ENCODE measurements at places on chromosomes 13 and 19.
A peak's percentile ranks its signal among the peaks of the same experiment; 100 is the strongest.

GRCh38 chr13:41740479-41740878 is 220.4 kb downstream of the VWA8 start:
- DNase-seq = no peak

GRCh38 chr19:17246681-17247425 is 1.1 kb upstream of the NR2F6 start:
- no peak for DNase-seq

- DNase-seq = no peak
These were observed 15.1 kb downstream of the LHFPL6 start for GRCh38 chr13:39587939-39588338.

DNA sequence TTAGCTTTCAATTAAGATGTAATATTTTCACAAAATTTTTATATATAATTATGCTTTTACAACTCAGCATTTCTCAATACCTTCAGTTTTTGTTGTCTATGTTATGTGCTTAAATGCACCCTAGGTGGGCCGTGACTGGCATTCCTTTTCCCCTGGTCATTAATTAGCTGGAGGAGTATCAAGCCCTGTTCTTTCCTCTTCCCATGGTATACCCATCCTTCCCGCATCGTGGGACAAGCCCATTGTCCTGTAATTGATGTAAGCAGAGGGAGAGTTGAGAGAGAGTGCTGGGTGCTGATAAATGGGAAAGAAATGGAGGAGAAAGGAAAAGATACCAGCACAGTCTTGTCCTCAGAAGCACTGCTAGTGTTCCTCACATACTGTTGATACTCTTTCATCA is 591.7 kb downstream of the GPC6 start:
- no peak for DNase-seq

DNA sequence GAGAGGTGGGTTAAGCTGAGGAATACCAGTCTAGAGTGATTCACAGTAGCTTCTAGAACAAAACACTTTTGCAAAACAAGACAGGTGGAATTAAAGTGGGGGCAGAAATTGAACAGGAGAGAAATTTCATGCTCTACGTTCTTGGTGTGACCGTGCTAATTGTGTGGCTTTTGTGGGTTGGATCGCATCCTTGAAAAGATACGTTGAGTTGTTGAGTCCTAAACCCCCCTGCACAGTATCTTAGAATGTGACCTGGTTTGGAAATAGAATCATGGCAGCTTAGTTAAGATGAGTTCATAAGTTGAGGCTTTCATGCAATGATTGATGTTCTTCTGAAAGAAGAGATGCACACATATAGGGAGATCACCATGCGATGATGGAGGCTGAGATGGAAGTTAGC is 308.2 kb downstream of the ATP8A2 start:
- no peak for DNase-seq

- no peak for DNase-seq
These were observed 7.2 kb downstream of the HNRNPL start for GRCh38 chr19:38842439-38843174.

- peak; percentile 83 for DNase-seq
These were observed 14.2 kb downstream of the ZIC2 start for GRCh38 chr13:99995589-99996380.

DNA sequence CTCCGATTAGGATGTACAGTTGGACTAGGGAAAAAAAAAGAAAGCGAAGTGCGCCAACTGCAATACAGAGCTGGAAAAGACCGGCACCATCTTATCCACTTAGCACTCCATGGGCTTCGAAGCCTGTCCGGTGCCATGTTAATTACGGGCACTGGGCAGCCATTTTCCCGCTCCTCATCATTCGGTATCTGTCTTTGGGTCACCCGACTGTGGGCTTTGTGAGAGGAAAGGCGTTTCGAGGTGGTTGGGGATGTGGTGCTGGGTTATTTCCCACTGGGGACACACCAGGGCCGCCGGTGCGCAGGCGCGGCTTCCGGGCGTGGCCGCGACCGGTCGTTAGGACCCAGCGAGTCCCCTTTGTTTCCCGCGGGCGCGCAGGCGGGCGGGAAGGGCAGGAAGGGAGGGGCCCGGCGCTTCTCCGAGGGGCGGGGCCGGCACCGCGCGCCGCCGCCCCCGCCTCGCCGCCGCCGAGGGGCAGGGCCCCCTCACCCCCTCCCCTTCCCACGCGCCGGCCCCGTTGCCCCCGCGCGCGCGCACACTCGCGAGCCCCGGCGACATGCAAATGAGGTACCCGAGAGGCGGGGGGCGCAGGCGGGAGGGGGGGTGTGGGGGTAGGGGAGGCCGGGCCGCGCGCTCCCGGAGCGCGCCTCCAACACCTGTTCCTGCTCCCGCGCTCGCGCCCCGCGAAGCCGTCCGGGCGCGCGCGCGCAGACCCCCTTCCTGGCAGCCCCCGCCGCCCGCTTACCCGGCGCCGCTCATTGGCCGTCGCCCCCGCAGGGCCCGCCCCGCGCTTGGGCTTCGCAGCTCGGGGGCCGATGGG is at the start of gene ZNF524:
Gene ZNF524, plus strand, starts transcription at position 447 of the 820 bp plus-strand sequence. CDS start 1,825 bp downstream, outside the sequence.
- peak; percentile 100 for DNase-seq

DNA sequence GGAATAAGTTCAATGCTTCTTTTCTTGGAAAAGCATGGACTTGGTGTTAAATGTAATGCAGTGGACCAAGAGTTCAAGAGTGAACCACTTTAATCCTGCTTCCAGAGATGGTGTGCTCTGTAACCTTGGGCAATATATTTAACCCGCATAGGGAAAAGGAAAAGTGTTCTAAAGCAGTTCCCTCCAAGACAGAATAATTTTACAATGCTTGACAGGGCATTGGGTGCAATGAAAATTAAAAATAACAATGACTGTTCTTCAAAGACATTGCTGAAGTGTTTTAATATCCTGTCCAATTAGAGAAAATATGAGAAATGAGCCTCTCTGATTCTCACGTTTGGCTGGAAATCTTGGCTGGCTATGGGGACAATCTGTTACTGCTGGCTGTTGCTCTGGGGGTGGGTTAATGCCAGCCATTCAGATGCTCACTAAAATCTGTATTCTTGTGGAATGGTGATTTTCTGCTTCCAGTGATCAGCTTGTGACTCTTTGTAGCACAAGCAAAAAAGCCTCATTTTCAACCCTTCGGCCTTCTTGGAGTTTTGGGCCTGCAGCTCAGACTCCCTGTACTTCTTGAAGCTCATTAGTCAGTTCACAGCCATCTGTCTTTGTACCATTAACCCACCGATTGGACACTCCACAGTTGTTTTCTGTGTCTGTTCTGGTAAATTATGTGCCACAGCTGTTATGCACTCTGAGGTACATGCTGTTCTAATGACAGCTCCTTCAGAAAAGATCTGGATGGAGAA is 310.6 kb downstream of the LMO7 start:
- DNase-seq = no peak

Measured in right kidney (tissue), 9 donors.